DMS153 (cell line): ENCODE measurements at places on chromosomes 12 and 14.
A peak's percentile ranks its signal among the peaks of the same experiment; 100 is the strongest.

GRCh38 chr14:94685681-94686485 is 73.7 kb downstream of the SERPINA3 start:
- DNase-seq, result no peak

- DNase-seq, result no peak
Observed at GRCh38 chr14:94544726-94545125, 16.5 kb upstream of the SERPINA4 start.

DNA sequence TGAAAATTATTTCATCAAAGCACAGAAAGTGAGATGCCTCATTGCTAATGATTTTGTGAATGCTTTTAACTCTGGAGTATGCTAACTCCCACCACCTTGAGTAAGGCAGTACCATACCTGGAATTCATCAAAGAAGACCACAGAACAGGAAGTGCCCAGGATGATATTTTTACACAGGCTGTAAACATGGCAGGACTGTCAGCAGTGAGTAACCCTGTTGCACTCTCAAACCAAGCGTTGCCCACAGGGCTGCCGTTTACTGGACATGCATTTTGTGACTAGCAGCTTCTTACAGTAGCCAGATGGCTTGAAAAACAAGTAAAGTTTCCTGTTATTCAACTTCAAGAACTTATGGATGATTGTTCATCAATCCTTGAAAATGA is 42.4 kb downstream of the RALGAPA1 start:
- DNase-seq, result no peak

DNA sequence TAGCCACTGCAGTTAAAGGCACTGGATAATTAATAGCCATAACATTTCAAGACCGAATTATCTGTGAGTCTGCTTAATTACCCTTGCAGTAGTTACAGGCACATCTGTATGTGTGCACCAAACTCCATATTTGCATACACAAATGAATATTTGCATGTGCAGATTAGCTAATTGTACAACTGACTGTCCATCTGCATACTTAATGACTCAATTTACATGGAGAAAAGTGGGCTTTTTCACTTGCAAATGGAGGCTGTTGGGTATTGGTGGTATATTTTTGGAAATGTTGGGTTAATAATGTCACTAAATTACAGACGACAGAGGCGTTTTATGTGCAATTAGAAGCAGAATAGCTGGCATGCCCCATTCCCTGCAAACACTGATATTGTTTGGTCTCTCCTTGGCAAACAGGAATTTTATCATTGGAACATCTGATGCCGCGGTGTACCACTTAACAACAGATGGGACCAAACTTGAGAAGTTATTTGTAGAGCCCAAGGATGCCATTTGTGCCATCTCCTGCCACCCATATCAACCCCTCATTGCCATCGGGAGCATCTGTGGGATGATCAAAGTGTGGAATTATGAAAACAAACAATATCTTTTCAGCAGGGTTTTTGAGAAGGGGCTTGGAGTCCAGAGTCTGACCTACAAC is 39.6 kb downstream of the CFAP251 start:
- DNase-seq, result no peak

DNA sequence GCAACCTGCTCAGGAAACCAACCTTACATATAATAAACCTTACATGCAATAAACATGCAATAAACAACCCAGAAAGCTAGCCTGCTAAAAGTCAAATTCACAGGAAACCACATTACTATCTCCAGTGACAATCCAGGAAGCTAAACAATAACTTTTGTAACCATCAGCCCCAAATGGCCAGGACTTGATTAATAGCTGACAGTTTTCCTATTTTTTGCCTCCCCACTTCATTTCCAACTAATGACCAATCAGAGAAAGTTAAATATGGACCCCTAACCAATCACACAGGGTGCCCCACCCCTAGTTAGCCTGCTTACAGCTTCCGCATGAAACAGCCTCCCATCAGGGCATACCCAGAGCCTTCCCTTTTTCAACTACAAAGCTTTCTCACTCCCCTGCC is 152.2 kb upstream of the LMNTD1 start:
- no peak for DNase-seq

- no peak for DNase-seq
Observed at GRCh38 chr14:75430116-75430515, 2.3 kb downstream of the JDP2 start.

DNA sequence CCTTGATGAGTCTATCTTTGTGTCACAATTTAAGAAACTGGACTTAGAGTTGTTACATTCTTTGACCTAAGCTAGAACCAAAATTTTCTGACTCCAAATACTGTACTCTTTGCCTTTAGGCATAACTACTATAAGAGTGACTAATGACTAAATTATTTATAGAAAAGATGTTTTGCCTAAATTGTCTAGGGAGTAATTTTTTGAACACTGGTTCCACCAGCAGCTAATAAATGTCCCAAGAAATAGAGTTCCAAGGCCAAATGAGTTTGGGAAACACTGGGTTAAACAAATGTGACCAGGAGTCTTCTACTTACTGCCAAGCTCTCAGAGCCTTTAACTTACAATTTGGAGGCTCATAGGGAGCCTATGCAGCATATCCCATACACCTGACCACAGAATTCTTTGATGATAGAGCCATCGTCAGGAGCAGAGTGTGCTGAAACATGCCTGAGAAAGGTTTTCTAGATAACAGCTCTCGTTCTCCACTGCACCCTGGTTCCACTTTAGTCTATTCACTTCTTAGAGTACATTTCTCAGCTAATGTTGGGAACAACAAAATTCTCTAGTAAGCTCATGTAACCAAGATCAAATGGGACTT is 215.9 kb upstream of the HMGA2 start:
- DNase-seq, result no peak

DNA sequence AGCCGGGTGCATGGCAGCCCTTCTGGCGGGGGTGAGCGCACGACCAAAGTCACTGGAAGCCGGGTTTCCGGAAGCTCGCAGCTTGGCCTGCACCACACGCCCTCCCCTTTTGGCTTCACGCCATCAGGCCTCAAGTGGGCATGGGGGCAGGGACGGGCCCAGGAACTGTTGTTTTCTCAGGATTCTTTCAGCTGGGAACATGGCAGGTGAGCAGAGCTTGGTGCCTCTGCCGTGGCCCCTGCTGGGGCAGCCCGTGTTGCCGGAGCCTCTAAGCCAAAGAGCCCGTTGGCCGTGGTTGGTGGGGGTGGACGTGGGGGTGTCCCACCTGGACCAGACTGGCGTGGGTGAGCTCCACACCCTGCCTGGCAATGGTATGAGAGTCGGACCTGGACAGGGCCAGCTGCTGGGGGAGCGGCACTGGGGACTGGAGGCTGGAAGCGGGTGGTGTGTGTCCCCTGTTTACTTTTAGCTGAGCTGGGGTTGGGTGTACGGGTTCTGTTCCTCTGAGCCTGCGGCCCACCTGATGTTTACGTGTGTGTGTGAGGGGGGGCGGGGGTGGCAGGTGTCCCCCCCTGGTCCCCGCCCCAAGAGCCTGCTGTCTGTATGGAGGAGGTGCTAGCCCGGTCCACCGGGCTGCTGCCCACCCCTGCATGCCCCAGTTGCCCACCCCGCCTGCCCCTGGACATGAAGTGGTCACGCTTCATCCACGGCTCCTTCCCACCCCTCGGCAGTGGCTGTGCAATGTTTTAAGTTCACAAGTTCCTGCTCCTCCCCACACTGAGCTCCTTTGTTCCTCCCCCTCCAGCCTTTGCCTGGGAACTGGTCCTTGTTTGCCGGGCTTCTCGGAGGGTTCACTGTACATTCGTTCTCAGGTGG is 28.7 kb upstream of the PLD4 start:
- DNase-seq, result peak; percentile 52

- DNase-seq, result no peak
Observed at GRCh38 chr14:25988536-25988935, 609.3 kb downstream of the NOVA1 start.

- peak; percentile 69 for DNase-seq
Observed at GRCh38 chr14:34012978-34013720, 62.3 kb upstream of the EGLN3 start.

DNA sequence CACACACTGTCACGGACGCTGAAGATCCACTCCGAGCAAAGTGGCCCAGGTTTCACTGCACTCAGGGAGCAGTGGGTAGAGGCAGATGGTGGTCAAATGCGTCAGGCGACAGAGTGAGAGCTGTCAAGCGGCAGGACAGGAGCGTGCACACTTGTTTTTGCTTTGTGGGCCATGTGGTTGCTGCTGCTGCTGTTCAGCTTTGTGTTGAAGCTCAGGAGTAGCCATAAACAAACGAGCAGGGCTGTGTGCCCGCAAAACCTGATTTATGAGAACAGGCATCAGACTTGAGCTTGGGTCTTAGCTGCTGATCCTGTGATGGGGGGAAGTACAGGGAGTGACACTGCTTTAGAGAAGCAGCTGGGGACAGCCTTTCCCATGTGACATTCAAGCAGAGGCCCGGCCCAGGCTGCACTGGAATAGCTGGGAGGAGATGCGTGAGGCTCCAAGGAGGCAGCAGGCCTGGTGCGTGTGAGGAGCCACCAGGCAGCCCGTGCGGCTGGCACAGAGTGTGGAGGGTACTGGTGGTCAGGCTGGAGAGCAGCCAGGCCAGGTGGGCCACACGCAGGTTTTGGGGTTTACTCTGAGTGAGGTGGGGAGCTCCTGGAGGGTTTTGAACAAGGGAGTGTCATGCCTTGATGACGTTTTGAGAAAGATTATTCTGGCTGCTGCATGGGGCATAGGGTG is 31.1 kb upstream of the ASPG start:
- no peak for DNase-seq

DNA sequence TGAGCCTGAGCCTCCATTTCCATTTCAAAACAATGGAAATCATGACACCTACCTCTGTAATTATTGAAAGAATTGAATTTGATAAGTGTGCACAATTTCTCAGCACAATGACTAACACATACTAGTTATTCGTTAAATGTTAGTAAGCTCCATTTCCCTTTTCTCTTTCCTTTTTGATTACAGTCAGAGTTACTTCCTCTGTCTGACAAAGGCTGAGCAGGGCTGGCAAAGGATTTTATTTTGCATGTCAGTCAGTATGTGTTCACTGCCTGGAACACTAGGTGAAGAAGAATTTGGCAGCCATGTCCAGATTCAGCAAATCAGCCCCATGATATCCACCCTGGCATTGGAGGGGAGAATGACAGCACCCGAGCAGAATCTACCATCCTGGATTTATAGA is 12.2 kb upstream of the RHOJ start:
- DNase-seq, result no peak

DNA sequence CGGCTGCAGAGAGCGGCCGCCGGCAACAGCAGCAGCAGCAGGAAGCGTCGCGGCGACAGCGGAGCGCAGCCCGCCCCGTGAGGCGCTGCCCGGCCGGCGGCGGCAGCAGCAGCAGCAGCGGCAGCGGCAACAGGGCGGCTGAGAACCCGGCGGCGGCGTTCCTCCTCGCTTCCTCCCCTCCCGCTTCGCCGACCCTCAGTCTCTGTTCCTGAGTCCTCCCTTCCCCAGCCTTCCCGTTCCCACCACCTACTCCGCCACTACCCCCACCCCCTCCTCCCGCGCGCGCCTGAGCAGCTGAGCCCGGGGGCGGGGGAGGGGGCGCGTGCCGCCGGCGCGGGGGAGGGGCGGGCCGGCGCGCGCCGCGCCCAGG is 310 bp downstream of the BICDL1 start:
- DNase-seq, result no peak

GRCh38 chr12:39431002-39431796 is 11.7 kb downstream of the KIF21A start:
- no peak for DNase-seq

DNA sequence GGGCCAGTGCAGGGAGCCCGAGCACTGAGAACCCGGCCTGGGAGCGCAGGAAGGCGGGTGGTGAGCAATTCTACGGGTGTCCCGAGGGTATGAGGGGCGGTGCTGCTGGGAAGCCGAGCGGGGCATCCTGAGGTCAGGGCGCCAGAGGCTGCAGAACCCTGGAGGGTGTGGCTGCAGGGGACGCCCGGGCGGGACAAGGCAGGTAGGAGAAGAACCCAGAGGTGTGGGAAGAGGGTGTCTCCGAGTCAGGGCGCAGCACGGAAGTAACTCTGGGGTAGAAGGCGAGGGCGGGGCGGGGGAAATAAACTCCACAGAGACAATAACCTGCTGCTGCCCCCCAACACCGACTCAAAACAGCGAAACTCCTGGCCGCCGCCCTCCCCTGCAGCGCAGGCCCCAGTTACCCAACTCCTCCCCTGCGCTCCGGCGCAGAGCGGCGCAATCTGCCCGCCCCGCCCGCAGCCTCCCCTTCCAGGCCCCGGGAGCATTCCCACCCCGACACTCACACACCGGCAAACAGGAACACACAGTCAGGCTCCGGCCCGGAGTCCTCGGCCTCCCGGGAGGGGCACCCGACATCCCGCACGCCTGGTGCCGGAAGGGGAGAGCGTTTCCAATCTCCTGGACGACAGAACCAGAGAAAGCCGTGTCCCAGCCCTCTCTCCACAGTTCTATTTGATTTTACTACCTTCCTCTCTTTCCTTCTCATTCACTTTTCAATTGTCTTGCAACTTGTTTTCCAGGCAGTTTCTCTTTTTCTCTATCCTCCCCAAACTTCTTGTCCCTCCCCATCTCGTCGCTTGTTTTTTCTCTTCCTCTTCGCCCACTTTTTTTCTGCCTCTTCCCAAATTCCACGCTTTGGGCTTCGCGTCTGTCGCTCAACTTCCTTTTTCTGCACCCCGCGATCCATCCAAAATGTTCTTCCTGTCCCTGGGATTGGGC is 2.4 kb downstream of the HRK start:
- DNase-seq, result no peak

DNA sequence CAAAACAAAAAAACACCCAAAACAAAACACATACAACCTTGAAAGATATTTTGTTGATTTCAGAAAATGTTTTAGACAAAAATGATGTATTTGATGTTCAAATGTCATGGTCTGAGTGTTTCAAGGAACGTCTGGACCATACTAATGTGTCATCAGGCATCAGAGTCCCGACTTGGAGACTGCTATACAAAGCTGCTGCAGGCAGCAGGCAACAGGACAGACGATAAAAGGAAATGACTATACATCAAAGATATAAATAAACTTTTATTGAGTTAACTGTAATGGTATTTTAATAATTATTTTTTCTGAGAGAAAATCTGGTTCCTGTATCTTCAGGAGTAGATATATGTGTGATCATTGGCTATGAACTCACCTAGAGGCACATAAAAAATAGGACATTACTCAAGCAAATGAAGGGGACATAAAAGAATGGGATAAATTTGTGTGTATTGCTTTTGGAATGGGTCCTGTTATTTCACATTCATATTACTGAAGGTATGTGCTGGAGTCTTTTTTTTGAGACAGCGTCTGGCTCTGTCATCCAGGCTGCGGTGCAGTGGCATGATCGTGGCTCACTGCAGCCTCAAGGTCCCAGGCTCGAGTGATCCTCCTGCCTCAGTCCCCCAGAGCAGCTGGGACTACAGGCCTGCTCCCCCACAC is 87.3 kb upstream of the HECTD1 start:
- DNase-seq, result no peak

- no peak for DNase-seq
Observed at GRCh38 chr14:59274991-59275391, 86.5 kb downstream of the DAAM1 start.

DNA sequence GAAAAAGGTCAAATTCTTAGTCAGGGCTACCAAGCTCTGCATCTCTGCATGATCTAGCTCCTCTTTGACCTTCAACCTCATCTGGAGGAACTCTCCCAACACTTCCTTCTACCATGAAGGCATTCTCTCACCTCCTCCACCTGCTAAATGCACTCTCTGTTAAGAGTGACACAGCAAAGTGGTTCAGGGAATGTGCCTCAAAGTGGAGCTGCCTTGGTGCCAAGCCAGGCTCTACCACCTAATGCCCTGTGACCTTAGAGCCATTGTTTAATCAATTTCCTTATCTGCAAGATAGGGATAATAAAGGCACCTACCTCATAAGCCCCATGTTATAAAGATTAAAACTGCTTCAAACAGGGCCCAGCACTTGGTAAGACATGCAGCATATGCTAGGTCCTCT is 236.7 kb downstream of the ANO2 start:
- DNase-seq, result no peak

GRCh38 chr14:75980856-75981255 is 939 bp downstream of the TGFB3 start:
- no peak for DNase-seq

- DNase-seq, result no peak
Observed at GRCh38 chr14:31059152-31059924, 33.2 kb upstream of the STRN3 start.
